Stimulated activated naive B cell treated with anti-CD40 and anti-IgM and Interleukin-4, amounts not matched to agents 10 μg/mL and 1 μg/mL and 100 μg/mL, for 72 hours (primary cell): ENCODE measurements at places on chromosomes 11 and 22.

GRCh38 chr11:119520400-119520799, 97.4 kb upstream of the THY1 start:
- no peak for DNase-seq

DNA sequence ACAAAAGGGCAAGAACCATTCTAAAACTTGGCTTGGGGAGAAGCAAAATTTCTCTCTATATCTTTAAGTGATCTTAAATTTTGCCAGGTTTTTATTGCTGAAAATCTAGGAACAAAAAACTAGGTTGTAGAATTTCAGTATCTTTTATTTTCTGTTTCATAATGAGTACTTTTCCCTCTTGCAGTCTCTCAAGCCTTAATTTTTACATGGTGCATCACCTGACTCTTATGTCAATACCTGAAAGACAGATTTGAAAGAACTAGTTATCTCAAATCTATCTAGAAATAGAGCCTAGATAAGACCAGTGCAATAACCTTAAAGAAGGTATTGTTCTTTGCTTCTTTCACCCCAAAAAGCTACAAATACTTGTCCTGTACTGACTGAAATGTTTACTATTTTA, 122.1 kb downstream of the TRIM44 start:
- DNase-seq, result no peak

GRCh38 chr22:17972385-17973191, 51.8 kb downstream of the MICAL3 start:
- DNase-seq, result no peak

DNA sequence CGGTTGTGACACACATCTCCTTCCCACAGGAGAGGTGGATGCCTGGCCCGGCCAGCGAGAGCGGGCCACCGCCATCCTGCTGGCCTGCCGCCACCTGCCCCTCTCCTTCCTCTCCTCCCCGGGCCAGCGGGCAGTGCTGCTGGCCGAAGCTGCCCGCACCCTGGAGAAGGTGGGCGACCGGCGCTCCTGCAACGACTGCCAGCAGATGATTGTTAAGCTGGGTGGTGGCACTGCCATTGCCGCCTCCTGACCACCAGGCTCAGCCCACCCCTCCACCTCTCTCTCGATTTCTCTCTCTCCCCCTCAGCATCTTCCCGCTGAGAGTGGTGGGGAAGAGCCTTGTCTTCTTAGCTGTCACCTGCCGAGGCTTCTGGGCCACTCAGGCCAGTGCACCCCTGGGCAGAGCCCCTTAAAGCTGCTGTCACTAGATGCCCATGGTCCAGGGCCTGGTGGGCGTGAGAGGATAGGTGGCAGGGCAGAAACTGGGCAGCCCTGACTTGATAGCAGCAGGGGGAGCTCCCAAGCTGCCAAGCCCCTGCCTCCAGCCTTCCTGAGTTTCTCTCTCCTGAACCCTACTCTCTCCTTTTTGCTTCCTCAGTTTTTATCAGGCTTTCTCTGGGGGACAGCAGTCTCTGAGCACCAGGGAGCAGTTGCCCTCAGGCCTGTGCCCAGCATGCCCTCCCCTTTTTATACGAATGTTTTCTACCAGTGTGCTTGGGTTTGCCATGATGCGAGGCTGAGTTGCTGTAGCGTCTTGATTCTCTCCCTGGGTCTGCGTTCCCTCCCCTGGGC, 9.3 kb downstream of the SHISA8 start:
- no peak for DNase-seq

GRCh38 chr11:64516226-64516625, 74.8 kb upstream of the SLC22A12 start:
- DNase-seq, result no peak

GRCh38 chr22:48379371-48379770, 1448.3 kb downstream of the BRD1 start:
- DNase-seq, result no peak

- DNase-seq, result no peak
These were observed 83.9 kb downstream of the CABIN1 start for GRCh38 chr22:24094966-24095365.

- DNase-seq, result no peak
These were observed 121.1 kb downstream of the KCNC1 start for GRCh38 chr11:17855531-17856290.

DNA sequence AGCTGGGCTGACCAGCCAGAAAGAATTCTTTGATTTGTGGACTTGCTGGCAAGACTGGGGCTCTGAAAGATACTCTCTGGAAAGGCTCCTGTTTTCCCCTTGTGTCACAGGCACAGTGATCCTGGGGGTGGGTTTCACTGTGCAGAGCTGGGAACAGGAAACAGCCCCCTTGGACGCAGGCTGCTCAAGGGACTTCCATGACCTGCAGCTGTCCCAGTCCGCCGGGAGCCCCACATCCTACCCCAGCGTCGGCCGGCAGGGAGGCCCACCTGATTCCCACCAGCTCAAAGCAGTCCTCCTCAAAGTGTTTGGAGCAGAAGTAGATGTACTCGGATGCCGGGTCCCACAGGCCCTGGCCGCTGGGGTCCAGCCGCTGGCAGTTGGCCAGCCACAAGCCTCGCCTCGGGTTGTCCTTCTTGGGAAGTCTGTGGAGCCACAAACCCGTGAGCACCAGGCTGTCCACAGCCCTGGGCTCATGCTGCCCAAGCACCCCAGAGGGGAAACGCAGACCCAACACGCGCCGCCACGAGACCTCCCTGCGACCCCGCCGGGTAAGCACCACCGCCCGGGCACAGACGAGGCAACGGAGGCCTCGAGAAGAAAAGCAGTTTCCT, 824 bp downstream of the THAP7 start:
- DNase-seq, result no peak

DNA sequence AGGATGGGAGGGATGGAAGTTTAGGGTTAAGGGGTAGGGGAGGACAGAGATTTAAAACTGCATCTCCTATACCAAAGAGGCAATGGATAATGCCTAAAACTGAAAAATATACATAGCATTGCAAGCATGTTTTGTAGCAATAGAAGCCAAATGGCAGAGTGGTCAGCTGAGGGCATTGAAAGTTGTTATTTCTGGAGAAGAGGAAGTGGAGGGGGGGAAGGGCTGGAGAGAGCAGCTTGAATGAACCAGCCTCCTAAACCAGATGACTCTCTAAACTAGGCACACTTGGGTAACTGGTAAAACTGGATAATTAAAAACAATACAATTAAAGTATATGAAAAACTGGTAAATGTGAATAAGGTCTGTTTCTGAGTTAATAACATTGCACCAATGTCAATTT, 70.3 kb upstream of the TP53I11 start:
- no peak for DNase-seq

- DNase-seq, result no peak
These were observed 290.2 kb downstream of the SWAP70 start for GRCh38 chr11:9953994-9954626.

GRCh38 chr11:85726381-85726780, 40.4 kb upstream of the CCDC89 start:
- DNase-seq, result no peak

- no peak for DNase-seq
These were observed 211.9 kb downstream of the ST3GAL4 start for GRCh38 chr11:126567419-126567818.

GRCh38 chr11:112962579-112963367, 1.6 kb downstream of the NCAM1 start:
- DNase-seq, result no peak

DNA sequence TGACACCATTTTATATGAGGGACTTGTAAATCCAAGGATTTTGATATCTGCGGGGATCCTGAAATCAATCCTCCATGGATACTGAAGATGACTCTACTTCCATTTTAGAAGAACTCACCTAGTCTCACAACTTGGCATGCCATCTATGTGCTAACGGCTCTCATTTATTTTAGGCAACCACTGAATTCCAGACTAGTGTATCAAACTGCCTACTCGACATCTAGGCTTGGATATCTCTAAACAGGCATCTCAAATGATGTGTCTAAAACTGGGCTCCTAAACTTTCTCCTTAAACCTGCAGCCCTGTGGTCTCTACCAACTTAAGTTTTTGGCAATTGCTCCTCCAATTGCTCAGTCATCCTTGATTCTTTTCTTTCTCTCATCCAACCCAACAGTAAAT, 31.2 kb upstream of the CLNS1A start:
- DNase-seq, result no peak

DNA sequence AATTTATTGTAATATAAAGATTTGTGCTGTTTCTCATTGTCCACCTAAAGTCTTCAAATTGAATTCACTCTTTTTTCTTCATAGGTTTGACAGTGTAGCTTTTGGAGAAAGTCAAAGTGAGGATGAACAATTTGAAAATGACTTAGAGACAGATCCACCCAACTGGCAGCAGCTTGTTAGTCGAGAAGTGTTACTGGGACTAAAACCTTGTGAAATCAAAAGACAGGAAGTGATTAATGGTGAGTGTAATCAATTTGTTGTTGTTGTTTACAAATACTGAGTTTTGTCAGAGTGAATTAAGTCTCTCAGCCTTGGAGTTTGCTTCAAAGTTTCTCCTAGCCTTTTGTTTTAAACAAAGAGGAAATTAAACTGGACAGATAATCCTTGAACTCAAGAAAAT, 53.6 kb upstream of the GRIK4 start:
- no peak for DNase-seq

- no peak for DNase-seq
These were observed 122.2 kb upstream of the PDGFD start for GRCh38 chr11:104286129-104286528.

DNA sequence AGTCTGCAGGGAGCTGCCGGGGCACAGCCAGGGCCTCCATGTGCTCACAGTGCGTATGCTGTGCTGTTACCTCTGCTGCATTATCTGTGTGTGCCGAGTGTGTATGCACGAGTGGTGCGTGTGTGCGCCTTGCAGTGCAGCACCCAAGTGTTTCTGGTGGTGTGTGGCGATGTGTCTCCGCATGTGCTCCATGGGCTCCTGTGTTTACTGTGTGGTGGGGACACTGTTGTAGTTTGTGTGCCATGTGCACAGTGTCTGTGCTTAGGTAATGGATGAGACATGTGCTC, 31.4 kb downstream of the KCNC1 start:
- DNase-seq, result no peak

- DNase-seq, result no peak
These were observed 22.7 kb upstream of the PLEKHA7 start for GRCh38 chr11:17036666-17037658.

DNA sequence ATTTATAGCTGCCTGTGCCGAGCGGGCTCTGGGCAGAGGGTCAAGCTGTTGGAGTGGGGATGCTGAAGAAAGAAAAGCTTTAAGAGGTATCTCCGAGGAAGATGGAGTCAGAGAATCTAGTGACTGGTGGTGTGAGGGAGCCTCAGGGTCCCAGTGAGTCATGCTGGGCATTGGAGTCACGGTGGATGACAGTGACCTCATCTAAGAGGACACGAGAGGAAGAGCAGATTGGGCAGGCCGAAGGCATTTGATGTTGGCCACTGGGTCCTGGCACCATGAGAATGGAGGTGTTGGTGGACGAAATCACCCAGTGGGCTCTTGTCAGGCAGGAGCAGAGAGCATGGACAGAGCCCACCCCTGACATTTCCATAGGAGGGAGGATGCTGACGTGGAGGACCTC, 68.4 kb downstream of the TBC1D22A start:
- no peak for DNase-seq

- no peak for DNase-seq
These were observed 12.3 kb downstream of the CD44 start for GRCh38 chr11:35151241-35151640.

- DNase-seq, result no peak
These were observed 790 bp upstream of the TMEM41B start for GRCh38 chr11:9315078-9315688.

DNA sequence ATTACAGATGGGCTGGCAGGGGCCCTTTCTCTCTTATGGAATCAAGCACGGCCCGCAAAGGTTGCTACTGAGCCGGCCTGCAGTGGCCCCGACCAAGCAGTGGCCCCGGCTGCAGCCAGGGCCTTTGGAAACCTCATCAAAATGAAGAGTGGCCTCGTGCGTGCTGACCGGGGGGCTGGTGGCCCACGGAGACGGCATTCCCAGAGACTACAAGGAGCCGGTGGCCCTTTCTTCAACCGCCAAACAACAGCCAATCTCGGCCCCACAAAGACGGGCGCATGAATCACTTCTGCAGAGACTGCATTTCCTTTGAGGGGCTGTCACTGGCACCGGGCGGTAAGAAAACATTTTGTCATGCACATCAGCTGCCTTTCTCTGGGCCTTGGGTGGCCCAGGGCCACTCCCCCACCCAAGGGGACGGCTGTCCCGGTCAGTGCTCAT, 43.1 kb upstream of the FGF3 start:
- DNase-seq, result no peak

DNA sequence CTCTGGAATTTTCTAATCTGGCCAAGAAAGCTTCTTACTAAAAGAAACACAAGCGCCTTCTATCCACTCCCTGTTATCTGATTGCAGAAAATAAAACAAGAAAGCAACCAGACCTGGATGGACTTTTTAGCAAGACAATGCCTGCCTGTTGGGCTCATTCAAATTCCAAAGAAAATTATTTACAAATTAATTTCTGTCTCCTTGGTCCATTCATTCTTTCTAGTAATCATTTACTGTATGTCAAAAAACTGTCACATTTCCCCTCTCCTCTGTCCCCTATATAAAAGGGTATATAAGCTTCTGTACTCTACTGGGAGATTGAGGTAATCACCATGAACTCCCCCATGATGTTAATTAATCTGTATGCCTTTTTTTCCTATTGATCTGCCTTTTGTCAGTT, 279.9 kb downstream of the DLG2 start:
- DNase-seq, result no peak

DNA sequence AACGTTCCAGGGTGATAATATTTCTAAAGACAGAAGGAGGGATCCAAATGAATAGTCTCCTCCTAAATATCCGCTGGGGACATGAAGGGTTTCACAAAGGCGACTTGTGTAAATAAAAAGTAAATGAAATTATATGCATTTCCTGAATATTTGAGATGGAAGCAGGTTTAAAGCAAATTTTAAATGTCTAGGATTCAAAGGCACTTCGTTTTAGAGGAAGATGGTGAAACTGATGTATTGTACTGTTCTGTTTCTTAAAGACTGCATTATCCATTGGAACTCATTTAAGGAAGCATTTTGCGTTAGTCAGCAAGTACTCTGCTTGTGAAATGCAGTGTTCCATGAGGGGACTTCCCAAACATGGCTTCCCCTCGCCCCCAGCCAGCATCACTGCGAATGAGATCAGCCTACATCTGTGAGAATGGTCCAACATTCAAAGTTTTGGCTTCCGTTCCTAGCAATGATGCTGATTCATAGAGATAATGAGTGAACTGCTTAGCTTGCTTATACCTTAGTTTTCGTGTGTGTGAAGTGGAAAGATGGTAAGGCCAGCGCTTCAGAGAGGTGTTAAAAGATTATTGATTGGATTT, 1.5 kb downstream of the RAB39A start:
- no peak for DNase-seq
